Aorta (tissue), 5 donors: ENCODE measurements at places on chromosomes 6 and 20.
A peak's percentile ranks its signal among the peaks of the same experiment; 100 is the strongest.

DNA sequence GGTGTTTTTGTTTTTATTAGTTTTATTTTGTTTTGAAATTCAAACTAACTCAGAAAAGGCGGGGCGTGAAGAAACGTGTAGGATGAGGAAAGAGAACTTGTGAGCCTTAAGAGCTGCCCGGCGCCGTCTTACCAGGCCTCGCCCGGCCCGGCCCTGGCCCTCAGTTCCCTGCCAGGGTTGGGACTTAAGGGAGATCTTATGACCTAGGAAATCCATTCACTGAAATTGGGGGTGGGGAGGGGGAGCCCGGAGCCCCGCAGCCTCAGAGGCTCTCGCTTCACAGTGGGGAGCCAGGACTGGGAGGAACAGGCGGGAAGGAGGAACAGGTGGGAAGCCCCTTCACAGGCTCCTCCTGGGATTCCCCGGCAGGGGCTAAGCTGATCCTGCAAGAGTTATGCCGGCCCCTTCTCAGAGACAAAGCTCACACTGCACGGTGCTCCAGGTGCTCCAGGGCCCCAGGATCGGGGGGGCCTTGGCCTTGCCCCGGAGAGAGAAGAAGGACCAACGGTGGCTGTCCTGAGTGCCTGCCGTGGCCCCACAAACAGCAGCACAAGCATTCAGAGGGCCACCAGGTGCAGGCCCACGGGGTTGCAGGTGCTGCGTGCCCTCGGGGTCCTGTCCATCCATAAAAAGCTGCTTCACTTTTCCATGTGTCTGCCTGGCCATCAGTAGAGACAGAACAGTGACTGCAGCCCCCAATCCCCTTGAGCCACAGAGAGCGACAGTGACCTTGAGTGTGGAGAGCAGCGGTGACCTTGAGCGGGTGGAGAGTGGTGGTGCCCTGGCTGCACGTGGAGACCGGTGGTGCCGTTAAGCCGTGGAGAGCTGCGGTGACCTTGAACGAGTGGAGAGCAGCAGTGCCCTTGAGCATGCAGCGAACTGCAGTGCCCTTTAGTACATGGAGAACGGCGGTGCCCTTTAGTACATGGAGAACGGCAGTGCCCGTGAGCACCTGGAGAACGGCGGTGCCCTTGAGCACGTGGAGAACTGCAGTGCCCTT, 152.7 kb downstream of the DLL1 start:
- DNase-seq: peak; percentile 54

GRCh38 chr20:5865604-5866003, 84.7 kb downstream of the TRMT6 start:
- no peak for DNase-seq

DNA sequence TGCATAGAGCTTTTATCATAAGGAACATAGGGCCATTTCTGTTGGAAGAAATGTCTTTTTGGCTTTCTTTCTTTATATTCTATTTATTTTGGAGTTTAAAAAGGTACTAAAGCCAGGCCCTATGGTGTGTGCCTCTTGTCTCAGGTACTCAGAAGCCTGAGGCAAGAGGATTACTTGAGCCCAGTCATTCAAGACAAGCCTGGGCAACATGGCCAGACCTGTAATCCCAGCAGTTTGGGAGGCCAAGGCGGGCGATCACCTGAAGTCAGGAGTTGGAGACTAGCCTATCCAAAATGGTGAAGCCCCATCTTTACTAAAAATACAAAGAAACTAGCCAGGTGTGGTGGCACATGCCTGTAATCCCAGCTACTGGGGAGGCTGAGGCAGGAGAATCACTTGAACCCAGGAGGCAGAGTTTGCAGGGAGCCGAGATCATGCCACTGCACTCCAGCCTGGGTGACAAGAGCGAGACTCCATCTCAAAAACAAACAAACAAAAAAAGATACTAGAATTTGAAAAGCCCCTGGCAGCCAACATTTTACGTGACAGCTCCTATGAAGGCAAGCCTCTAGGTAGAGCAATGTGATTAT, 80.0 kb downstream of the CBFA2T2 start:
- DNase-seq: no peak

DNA sequence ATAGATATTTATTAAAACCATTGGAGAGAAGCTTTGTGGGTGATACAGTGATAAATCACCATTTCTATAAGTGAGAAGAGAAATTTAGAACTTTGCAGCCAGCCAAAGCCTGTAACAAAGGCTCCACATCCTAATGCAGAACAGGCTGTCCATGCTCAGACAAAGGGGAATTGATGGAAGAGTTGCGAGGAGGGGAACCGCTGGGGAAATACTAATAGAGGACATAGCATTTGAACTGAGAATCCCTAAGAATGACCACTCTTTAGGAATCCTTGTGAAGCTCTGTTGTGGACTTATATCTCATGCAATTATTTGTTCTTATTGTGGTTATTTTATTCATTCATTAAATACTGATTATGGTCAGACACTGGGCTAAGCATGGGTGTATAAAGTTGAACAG, 167.8 kb downstream of the PHF3 start:
- no peak for DNase-seq

GRCh38 chr6:53436526-53437303, 88.0 kb upstream of the ELOVL5 start:
- no peak for DNase-seq

DNA sequence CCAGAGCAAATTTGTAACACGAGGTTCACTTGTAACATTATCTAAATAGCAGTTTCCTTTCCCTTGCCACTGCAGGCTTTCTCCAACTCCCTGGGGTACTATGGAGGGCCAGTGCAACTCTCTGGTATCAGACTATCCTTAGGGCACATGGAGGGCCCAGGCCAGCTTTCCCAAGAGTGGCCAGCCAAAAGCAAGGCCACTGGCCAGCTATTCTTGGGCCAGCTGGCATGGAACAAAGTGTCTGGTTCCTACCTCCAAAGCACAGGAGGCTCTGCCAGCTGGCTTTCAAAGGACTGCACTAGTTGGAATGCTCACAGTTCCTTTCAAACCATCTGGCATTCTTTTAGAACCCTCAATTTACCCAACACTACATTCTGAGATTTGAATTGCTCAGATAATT, 8.7 kb downstream of the RNF24 start:
- no peak for DNase-seq

DNA sequence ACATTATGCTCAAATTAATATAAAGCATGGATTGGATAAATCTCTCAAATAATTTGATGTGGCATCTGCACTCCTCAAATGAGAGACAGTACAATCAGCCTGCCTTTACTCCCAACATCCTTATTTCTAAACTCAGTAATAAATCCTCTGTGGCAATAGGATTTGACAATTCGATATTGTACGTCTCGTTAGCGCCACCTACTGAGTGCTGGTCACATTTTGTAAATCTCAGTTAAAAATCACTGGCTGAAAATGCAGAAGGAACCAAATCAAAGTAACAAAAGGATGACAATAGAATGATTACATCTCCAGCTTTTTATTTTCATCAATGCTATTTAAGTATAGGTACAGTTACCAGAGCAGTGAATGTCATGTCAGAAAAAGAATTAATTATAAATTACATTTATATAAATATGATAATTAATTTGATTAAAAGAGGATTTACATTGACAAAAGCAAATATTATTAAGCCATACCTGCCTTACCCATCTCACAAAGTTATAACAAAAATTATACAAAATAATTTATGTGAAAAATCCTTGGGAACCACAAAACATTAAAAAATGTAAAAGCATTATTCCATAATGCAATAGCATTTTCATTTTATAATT, 20.2 kb upstream of the GJE1 start:
- peak; percentile 75 for DNase-seq
